ENCODE measurements at places on chromosomes 11 and 22.

DNA sequence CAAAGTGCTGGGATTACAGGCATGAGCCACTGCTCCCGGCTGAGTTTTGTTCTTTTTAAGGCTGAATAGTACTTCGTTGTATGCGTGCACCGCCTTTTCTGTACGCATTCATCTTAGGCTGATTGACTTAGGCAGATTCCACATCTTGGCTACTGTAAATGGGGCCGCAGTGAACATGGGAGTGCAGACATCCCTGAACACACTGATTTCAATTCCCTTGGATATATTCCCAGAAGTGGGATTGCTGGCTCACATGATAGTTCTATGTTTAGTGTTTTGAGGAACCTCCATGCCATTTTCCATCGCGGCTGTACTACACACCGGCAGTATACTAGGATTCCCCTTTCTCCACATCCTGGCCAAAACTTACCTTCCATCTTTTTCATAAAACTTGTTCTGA, 10.4 kb upstream of the ZNF74 start:
- DNase-seq = no peak

DNA sequence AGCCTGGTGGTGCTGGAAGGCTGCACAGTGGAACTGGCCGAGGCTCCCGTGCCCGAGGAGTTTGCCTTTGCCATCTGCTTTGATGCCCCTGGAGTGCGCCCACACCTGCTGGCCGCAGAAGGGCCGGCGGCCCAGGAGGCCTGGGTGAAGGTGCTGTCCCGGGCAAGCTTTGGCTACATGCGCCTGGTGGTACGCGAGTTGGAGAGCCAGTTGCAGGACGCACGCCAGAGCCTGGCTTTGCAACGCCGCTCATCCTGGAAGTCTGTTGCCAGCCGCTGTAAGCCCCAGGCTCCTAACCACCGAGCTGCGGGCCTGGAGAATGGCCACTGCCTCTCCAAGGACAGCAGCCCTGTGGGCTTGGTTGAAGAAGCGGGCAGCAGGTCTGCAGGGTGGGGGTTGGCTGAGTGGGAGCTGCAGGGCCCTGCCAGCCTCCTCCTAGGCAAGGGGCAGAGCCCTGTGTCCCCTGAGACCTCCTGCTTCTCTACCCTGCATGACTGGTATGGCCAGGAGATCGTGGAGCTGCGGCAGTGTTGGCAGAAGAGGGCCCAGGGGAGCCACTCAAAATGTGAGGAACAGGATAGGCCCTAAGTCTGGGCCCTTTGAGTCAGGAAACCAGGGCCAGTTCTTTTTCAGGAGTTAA, 1.9 kb upstream of the SMDT1 start:
- DNase-seq = no peak

GRCh38 chr11:105447936-105448702, 161.8 kb upstream of the GRIA4 start:
- DNase-seq = no peak

DNA sequence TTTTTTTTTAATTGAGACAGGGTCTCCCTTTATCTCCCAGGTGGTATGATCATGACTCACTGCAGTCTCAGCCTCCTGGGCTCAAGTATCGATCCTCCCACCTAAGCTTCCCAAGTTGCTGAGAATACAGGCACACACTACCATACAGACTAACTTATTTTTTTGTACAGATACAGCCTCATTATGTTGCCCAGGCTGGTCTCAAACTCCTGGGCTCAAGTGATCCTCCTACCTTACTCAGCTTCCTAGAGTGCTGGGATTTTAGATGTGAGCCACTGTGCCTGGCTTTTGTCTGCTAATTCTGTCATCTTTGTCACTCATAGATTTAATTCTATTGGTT, 43.5 kb downstream of the CBL start:
- no peak for DNase-seq

GRCh38 chr22:38981005-38981991, 849 bp upstream of the APOBEC3B start:
- no peak for DNase-seq

- DNase-seq = no peak
Measured at GRCh38 chr11:75432911-75433321, at the start of gene KLHL35. Gene KLHL35, minus strand, starts transcription at chr11:75433203. Its CDS starts 2,574 bp downstream, at chr11:75430629.

DNA sequence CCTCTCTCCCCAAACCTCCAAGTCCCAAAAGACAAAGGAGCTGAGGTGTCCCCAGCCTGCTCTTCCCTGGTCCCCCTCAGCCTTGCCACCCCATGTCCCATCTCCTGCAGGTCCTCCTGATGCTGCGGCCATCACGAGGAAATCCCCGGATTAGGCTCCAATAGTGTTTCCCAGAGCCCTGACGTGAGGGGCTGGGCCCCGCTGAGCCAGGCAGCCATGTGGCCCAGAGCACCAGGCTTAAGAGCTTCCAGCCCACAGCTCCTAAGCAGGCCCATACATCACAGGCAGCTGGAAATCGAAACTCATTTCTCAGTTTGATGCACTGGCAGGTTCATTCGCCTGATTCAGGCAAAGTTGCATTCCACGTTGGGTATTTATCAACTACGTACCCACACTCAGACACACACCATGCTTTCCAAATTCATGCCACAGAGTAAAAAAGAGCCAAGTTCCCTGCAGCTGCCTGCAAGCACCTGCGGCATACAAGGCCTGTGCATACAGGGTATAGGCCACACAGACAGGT, 114.2 kb downstream of the CHST1 start:
- DNase-seq = no peak

GRCh38 chr22:45446216-45446615, 32.7 kb downstream of the RIBC2 start:
- no peak for DNase-seq

DNA sequence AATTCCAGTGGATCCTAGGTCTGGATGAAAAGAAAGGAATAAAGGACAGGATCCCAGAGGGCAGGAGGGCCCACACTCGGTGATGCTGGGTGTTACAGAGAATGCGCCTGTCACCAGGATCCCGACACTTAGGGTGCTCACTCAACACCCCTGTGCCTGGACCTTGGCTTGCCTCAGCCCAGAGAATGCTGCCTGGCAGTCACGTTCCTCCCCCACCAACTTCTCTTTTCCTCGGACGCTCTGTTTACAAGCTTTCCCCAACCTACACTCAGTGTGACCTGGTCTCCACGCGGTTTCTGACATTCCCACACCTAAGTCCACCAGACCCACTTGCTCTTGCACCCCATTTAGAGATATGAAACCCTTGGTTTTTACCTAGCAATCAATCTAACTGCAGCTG, 38.0 kb upstream of the ETS1 start:
- no peak for DNase-seq

DNA sequence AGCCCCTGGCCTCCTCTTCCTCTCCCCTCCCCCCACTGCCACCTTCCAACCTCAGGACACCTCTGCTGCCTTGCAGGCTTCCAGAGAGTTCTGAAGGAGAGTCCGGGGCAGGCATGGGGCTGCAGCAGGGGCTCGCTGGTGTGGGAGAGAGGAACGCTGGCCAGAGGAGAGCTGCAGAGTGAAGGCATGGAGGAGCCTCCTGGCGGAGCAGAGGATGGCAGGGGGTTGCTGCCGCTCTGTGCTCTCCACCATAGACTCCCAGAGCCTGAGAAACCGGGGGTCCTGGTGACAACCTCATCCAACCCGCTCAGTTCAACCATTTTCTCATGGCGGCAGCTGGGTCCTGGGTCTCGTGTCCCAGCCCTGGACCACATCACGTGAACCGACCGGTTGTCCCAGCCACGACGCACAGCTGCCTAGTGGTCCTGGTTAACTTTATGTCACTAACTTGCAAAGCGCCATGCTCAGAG, 17.5 kb downstream of the MRGPRG start:
- no peak for DNase-seq

- DNase-seq = no peak
Measured at GRCh38 chr11:101974255-101974654, 57.9 kb upstream of the ANGPTL5 start.

GRCh38 chr22:42937164-42937843, 77.6 kb downstream of the PACSIN2 start:
- no peak for DNase-seq

DNA sequence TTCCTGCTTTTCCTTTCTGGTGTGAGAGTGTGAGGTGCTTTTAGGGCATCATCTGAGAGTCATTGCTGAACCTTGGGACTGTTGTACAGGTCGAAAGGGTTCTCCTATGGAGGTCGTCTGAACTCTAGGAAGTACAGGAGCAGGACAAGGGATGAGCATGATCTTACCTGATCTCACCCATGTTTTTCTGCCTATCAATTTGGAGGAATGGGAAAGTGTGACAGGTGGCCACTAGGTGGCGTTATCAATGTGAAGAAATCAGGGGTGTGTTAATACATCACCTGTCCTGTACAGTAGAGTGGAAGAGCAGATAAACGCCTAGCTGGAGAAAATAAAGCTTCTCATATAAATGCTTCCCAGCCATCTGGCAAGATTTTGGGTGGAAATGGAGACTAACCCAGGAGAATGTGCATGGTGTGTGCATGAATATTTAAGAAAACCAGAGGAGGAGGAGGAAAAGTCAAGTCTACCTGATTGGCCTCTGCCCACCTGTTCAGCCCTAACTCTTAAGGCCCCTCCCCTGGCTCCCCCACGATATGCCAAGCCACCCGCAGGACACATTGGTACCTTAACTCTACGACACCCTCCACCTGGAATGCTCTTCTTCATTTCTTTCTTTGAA, 72.0 kb upstream of the NARS2 start:
- DNase-seq = peak; percentile 63

DNA sequence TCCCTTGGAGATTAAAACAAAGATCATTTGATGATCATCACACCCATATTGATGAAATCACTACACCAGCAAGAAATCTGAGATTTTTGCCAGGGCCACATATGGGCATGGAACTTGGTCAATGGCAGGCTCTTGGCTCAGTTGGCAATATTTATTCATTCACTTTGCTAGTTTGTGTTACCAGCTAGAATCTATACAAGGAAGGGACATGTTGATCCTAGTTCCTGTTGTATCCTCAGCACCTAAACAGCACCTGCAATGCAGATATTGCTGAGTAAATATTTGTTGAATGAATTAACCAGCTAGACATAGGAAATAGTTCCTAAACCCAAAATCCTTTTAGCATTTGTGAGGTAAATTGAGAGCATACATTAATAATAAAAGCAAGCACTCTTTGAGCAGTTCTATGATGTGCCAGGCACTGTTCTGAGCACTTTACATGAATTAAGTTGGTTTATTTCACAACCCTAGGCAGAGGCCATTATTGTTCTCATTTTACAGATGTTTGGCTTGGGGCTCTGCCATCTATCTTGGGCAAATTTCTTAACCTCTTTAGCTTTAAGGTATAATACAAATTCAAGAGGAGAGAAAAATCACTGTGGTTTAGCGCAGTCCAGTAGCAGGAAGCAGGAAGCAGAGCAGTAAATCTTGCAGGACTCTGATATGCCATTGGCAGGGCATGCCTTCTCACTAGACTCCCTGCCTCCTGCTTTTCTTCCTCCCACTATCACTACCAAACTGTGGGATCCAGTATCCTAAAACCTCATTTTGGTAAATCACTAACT, 1.6 kb downstream of the TRIM68 start:
- no peak for DNase-seq

Data from COR-L47 (cell line).